ENCODE measurements at places on chromosomes 2 and 18.

DNA sequence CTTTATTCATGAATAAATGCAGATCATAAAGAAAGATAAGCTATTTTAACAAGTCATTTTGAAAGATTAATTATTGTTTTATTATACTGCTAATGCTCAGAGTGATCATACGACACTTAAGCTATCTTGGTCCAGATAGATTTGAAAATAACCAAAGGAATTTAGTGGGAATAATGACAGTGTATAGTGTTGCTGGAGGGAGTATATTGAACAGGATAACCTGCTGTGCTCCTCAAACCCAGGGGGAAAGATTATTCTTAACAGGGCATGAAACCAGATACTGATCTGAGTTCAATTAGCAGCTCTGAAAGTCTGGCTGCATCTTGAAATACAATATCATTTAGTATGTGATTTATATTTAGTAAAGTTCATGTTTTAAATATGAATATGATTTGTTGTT lies 216.3 kb upstream of the ITGA4 start:
- DNase-seq: no peak

GRCh38 chr2:100640431-100641124 lies 77.8 kb downstream of the PDCL3 start:
- DNase-seq: no peak

- no peak for DNase-seq
Measured at GRCh38 chr2:158969715-158970240, 1.3 kb downstream of the TANC1 start.

DNA sequence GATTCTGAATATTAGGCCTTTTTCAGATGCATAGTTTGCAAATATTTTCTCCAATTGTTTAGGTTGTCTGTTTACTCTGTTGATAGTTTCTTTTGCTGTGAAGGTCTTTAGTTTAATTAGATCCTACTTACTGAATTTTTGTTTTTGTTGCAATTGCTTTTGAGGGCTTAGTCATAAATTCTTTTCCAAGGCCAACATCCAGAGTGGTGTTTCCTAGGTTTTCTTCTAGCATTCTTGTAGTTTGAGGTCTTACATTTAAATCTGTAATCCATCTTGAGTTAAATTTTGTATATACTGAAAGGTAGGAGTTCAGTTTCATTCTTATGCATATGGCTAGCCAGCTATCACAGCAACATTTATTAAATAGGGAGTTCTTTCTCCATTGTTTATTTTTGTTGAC lies 404.8 kb downstream of the LNPK start:
- DNase-seq: no peak

- no peak for DNase-seq
Measured at GRCh38 chr2:214138779-214139178, 272.1 kb upstream of the VWC2L start.

DNA sequence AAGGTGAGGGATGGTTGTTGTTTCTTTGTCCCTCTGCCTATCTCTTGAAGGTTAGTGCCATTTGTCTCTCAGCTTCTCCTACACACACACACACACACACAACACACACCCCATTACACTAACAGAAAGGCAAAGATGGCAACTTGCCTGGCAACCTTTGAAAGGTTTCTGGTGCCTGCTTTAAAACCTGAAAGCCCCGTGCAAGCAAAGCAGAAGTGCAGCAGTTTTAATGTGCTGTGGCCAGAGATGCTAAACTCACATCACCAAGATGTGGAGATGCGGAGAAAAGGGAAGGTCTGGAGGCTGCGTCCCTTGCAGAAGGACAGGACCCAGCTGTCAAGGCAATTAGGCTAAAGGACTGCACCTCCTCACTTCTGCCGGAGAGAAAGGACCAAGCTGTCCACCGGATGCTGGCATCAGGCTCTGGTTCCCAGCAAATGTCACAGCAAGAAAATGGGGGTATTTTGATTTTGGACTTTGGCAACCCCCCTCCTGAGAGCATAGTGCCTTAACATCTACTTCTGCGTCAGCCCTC lies 196.4 kb downstream of the ARL4C start:
- DNase-seq: no peak

- no peak for DNase-seq
Measured at GRCh38 chr2:120988700-120989511, 253.2 kb downstream of the GLI2 start.

GRCh38 chr18:78230911-78231310 lies 748.7 kb upstream of the SALL3 start:
- no peak for DNase-seq

DNA sequence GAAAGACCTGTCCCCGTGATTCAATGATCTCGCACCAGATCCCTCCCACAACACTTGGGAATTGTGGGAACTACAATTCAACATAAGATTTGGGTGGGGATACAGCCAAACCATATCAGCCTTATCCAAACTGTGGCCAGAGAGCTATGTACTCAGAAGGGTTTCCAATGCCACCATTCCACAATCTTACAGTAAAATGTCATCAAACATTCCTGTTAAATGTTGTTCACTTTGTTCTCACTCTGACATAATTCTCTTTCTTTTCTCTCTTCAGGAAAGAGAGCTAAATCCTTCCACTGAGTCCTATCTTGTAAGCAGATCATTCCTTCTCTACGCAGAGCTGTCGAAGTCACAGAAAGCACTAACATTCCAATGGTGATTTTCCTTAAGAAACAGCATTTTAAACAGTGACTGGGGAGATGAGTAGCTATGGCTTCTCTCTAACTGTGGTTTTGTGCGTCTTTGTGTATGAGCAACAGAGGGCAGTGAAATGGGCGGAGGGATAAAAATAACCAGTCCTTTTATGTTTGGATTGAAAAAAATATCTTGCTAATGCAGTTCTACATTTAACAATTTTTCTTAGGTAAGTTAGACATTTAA lies 684.7 kb downstream of the EPHA4 start:
- DNase-seq: no peak

- DNase-seq: no peak
Measured at GRCh38 chr2:163664610-163665009, 71.2 kb downstream of the FIGN start.

- no peak for DNase-seq
Measured at GRCh38 chr2:145748927-145749326, 1229.0 kb upstream of the ZEB2 start.

GRCh38 chr2:232973011-232973735 lies 39.9 kb downstream of the NGEF start:
- DNase-seq: no peak

DNA sequence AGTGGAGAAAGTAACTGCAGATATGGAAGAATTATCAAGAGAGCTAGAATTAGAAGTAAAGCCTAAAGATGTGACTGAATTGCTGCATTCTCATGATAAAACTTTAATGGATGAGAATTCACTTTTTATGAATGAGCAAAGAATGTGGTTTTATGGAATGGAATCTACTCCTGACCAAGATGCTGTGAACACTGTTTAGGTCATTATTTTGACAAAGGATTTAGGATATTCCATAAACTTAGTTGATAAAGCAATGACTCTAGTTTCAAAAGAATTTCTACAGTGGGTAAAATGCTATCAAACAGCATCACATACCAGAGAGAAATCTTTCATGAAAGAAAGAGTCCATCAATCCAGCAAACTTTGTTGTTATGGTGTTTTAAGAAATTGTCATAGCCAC lies 1317.7 kb upstream of the ACVR2A start:
- DNase-seq: no peak

DNA sequence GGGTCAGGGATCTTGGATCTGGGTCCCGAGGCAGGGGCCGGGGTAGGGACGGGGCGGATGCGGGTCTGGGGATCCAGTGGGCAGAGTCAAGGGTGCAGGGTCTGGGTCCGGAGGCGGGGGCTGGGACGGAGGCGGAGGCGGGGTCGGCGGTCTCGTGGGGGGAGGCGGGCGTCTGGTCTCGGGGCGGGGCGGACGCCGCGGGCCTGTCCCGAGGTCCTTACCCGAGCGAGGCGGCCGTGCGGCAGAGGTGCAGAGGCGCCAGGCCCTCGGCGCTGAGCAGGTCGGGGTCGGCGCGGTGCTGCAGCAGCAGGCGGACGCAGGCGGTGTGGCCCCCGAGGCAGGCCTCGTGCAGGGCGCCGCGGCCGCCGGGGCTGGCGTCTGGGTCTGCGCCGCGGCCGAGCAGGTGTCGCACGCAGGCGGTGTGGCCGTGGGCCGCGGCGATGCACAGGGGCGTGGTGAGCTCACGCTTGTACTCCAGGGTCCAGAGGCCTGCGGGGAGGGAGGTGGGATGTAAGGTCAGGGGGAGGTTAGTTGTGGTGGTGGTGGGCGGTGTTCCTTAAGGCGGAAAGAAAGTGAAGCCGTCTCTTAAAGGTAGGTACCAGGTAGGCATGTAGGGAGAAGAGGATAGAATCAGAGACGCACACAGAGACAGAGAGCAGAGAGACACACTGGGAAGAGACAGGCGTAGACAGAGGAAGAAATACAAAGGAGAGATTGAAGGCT lies 26.6 kb downstream of the ASB18 start:
- no peak for DNase-seq

DNA sequence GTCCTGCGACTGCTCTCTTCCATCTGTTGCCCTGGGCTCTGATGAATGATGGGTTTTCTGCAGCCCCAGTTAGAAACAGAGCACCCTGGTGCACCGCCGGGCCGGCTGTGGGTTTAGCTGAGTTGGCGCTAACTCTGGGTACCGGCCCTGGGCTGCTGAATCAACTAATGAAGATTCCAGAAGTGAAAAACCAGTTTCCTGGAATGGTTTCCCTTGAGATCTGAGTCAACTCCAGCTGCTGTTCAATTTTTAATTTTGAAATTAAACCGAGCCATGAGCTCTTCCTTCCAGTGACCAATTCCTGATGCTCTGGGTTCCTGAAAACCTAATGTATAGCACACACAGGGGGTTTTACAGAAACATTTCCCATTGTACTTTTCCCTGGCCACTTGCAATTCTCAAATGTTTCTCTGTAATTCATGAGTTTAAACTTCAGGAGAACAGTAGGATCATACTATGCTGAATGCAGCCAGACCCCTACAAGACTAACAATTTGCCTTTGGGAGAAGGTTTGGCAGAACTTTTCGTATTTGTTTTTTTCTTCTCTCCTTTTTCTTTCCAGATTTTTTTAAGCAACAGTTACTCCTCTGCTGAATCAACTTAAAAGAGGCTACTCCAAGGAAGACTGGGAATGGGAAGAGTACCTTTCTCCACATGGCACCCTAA lies 5.5 kb downstream of the COL6A3 start:
- DNase-seq: no peak

DNA sequence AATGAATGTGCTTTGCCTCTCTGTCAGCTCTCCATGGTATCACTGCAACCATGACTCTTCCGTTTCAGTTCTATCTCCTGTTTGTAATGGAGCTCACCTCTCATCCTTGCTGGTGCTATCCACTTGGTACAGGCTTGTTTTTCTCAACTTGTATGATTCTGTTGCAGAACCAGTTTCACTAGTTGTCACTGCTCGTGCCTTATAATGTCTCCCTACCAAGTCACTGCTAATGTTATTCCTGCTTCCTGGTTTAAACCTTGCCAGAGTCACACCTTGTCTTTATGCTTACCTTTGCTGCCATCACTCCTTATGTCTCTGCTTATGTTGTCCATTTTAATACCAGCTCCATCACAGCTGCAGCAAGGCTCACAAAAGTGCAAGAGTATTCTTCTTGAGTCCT lies 1191.0 kb upstream of the LRRTM1 start:
- DNase-seq: no peak

GRCh38 chr2:108200569-108200968 lies 39.2 kb upstream of the SULT1C3 start:
- no peak for DNase-seq

DNA sequence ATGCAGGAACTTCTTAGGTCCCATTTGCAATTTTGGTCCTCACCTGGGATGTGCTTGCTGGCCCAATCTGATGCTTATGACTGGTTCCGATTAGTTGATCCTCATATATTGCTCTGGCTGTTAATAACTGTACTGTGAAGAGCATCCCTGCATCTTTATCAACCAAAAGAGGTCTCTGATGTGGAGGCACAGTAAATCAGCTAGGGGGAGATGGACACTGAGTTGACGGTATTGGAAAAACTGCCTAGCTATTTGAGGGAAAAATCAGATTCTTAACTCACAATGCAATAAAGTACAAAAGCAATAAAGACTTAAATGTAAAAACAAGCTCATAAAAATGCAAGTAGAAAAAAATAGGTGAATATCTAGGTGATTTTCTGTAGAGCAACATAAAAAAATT lies 188.0 kb upstream of the TCF4 start:
- DNase-seq: no peak

DNA sequence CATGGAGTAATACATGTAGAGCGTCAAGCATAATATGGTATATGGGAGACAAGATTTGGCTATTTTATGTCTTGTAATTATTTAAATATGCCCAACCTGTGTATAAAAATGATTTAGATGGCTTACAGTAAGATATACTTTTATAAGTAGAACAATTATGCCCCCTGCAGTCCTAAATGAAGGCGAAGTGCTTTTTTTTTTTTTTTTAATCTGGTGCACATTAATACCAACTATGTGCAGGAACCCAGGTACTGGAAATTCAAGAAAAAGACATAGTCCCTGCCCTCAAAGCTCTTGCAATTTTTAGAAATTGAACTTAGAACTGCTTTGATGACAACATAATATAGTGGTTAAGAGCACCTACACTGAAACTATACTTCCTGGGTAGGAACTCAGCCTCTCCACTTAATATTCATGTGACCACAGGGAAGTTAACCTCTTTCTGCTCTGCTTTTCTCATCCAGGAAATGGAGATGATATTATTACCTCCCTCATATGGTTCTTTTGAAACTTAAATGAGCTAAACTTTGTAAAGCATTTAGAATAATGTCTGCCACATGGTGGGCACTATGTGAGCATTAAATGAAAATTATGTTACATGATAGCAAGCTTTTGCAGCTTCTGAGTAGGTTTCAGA lies 38.1 kb downstream of the AFTPH start:
- DNase-seq: no peak

GRCh38 chr2:97005353-97005752 lies 19.0 kb upstream of the FAM178B start:
- DNase-seq: no peak

DNA sequence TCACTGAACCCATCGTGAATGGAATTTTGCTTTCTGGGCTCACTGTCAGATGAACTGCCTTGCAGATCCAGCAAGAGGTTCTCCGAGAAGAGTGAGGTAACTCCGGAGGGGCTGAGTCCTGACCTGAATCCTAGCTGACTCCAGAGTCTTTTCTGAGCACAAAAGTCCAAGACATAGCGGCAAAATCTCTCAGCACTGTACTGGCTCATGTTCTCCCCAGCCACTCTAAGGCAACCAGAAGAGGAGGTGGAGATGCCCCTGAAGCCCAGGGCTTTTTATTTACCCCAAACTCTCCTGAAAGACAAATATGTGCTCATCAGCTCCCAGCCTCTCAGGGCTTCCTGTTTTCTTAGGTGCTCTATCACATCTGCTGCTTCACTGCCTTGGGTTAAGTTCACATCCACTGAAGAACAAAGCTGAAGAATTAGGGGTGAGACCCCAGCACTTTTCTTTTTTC lies 221.8 kb downstream of the MREG start:
- no peak for DNase-seq

Data from activated CD4-positive, alpha-beta T cell treated with anti-CD3 and anti-CD28 coated beads for 4 hours (primary cell).